ENCODE measurements at places on chromosomes 5 and 9.
A peak's percentile ranks its signal among the peaks of the same experiment; 100 is the strongest.

DNA sequence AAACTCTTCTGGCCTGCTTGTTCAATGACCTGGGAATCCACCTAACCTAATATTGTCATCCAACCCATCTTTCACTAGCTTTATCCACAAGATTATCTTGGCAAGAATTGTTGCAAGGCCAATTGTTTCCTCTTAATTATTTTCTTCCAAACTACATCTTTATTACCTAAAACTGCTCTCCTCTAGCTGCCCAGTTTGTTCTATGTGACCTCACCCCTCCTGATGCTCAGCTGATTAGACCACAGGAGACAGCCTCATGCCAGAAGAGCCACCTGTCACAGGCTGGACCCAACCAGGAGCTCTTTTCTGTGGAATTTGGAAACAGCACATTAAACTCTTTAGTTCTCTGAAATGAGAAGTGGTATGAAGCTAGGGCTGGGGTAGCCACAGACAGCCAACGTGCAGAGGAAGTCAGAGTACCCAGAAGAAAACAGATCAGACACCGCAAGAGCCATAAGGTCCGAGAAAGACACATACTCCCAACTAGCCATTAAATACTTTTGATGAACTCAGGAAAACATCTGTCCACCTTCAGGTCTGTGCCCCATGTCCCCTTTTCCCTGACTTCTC is 12.0 kb downstream of the SAXO1 start:
- no peak for DNase-seq

GRCh38 chr9:19184144-19184917 is 46.2 kb upstream of the DENND4C start:
- DNase-seq, result peak; percentile 78

GRCh38 chr5:127856292-127856691 is 153.1 kb downstream of the CCDC192 start:
- no peak for DNase-seq

DNA sequence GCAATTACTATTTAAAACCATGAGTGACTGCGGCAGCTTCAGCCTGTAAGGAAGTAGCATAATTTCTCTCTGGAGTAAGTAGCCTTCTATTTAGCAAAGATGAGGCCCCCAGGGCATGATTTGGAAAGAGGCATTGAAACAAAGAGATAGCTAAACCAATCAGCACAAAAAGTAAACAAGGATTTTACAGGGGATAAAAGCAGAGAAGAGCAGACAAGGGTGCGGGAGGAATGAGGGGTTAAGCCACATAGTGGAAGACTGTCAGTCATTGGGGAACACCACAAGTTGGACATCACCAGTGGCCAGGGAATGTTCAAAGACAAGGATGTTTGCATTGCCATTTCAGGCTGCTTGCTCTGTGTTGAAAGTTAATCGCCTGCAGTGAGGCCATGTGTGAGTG is 24.0 kb upstream of the C5orf63 start:
- DNase-seq, result peak; percentile 24

- no peak for DNase-seq
Measured at GRCh38 chr5:9058161-9058560, 487.7 kb downstream of the SEMA5A start.

- DNase-seq, result peak; percentile 83
Measured at GRCh38 chr9:133144142-133144903, 19.4 kb downstream of the GBGT1 start.

DNA sequence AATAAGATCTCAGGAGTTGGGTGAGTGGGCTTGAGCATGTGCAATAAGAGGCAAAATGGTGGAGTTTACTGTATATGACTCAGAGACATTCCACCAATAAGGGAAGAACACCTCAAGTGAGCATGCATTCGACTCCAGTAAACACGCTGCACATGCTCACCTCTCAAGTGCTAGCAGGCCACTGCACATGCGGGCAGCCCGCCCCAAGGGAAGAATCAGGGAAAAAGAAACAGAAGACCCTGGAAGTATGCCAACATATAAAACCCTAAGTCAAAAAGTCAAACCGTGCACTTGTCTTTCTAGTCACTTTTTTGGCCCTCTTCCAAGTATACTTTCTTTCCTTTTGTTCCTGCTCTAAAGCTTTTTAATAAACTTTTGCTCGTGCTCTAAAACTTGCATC is 245.3 kb upstream of the RASA1 start:
- no peak for DNase-seq

- DNase-seq, result no peak
Measured at GRCh38 chr9:125949703-125950460, 202.7 kb downstream of the PBX3 start.

GRCh38 chr9:79200336-79200735 is 371.4 kb upstream of the TLE4 start:
- DNase-seq, result no peak

GRCh38 chr9:77922591-77922990 is 109.0 kb downstream of the GNAQ start:
- no peak for DNase-seq

DNA sequence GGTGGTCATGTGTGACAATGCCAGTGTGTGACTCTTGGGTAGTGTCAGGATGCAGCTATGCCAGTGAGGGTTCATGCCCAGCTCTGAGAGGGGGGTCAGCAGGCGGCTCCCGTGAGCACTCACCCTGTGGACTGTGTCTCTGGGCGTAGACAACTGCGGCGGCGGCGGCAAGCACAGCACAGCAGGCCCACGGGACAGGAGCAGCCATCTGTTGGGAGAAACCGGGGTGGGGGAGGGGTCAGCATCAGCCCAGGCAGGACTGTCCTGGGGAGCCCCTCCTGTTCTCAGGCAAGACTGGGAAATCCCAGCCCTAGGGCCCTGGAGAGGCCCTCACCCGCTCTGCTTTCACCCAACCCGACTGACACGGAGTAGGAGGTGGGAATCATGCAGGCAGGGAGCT is 20.8 kb downstream of the CNTFR start:
- no peak for DNase-seq

DNA sequence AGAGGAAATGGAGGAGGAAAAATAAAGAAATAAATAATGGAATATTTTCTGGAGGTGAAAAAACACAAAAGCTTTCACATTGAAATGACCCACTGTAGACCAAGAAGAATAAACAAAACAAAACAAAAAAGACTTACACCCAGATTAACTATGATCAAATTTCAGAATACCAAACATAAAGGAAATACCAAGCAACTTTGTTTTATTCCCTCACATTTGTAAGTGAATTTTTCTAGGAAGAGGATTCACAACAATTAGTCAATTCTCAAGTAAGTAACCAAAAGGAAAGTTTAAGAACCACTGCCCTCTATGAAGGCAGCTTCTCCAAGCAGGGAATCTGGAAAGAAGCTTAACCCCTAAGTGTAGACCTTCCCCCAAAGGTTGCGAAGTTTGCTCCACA is 29.6 kb upstream of the B4GALT1 start:
- DNase-seq, result no peak

GRCh38 chr5:96094904-96095303 is 133.3 kb upstream of the ELL2 start:
- DNase-seq, result no peak

- DNase-seq, result peak; percentile 72
Measured at GRCh38 chr5:95822043-95822541, 434 bp downstream of the GLRX start.

DNA sequence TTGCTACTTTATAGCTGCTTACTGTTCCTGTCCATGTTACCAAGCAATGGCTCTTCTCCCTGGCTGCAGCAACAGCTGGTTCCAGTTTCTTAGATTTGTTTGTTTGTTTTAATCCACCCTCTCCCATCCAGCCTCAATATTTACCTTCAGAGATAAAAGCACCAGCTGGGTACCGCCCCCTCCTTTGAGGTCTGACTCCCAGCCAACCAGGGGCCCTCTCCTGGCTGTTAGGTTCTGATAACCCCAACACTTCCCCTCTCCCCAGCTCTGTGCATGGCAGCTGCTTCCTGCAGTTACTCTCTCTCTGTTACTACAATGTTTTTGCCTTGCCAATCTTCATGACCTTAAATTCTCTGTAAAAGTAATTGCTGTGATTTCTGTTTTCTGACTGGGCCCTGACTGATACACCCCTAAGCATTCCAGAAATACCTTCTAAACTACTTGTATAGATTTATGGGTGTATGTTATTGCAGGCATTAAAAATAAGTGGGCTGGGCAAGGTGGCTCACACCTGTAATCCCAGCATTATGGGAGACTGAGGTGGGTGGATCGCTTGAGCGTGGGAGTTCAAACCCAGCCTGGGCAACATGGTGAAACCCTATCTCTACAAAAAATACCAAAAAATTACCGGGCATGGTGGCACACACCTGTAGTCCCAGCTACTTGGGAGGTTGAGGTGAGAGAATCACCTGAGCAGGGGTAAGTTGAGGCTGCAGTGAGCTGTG is 2.6 kb upstream of the GCNT1 start:
- DNase-seq, result peak; percentile 44

- DNase-seq, result no peak
Measured at GRCh38 chr5:79954620-79955019, 36.4 kb downstream of the MTX3 start.

- no peak for DNase-seq
Measured at GRCh38 chr5:172919525-172920446, 39.4 kb upstream of the RPL26L1 start.

- DNase-seq, result no peak
Measured at GRCh38 chr5:56829137-56829908, 14.0 kb downstream of the MAP3K1 start.

- DNase-seq, result no peak
Measured at GRCh38 chr9:135648494-135649410, 9.4 kb upstream of the GLT6D1 start.

DNA sequence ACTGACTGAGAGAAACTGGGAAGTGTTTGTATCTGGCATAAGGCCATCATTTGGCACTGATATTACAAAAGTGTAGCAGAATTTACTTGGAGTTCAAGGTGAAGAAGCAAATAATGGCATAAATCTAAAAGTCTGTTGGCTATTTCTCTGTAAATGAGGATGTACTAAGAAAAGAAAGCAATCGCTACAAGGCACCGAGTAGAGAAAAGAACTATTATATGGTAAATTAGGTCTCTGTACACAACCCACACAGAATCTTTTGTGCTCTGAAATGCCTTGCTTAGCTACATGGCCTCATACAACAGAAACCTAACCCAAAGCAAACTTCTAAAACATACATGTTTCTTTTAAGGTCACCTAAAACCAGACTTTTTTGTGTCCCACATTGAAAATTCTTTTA is 290.1 kb upstream of the WWC1 start:
- no peak for DNase-seq

DNA sequence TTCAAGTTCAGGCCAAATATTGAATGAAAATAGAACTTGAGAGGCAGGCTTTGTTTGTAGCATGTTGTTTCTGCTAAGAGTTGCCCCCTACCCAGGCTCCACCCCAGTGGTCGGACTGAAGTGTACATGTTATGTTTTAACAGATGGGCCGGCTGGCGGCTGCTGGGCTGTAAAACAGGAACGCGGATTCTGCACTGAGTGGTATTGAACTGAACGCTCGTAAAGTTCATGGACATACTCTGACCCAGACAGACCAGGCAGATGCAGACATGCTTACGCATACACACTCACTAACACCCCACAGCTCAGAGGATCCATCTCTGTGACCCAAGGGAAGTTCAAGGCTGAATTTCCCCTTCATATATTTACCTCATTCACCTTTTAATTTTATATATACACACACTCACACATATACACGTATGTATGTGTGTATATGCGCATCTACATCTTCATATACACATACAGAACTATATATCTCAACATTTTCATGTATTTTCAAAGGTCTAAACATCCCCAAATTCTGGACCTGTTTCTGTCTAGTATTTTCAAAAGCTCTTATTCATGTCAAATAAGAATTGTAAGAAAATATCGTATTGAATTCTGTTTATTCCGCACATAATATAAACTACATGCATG is 1.4 kb downstream of the MARCHF3 start:
- DNase-seq, result peak; percentile 71

GRCh38 chr5:108726446-108727235 is 21.1 kb upstream of the FER start:
- DNase-seq, result no peak

DNA sequence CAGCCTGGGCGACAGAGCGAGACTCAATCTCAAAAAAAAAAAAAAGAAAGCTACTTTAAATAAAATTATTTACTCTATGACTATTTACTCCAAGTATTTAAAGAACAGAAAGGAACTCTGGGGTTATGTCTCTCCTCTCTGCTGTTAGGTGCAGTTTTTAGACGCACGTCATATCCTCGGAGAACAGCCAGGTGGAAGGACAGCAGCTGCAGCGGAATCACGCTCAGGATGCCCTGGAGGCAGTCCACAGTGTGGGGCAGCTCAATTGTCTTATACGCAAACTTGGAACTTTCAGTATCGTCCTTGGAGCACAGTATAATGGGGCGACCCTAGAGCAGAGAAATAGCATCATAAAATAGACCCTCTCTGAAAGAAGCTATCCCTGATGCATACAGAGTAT is 10.4 kb upstream of the MAPK9 start:
- no peak for DNase-seq

DNA sequence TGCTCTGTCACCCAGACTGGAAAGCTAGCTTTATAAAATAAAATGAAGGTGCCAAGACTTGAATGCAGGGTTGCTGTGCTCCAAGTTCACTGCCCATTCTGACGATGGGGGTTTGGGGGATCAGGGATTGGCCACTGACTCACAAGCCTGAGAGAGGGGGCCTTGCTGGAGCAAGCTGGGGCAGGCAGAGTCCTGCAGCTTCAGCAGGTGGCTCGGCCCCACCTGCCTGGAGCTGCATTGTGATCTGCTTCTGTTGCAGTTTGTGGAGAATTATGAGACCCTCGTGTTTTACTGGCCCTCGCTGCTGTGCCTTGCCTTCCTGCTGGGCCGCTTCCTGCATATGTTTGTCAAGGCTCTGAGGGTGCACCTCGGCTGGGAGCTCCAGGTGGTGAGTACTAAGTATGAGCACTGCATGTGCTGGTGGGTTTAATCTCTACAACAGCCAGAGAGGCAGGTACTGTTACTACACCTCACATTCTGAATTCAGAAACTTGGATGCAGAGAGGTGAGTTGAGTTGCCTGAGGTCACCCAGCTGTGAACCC is 31.1 kb upstream of the CCDC180 start:
- no peak for DNase-seq

DNA sequence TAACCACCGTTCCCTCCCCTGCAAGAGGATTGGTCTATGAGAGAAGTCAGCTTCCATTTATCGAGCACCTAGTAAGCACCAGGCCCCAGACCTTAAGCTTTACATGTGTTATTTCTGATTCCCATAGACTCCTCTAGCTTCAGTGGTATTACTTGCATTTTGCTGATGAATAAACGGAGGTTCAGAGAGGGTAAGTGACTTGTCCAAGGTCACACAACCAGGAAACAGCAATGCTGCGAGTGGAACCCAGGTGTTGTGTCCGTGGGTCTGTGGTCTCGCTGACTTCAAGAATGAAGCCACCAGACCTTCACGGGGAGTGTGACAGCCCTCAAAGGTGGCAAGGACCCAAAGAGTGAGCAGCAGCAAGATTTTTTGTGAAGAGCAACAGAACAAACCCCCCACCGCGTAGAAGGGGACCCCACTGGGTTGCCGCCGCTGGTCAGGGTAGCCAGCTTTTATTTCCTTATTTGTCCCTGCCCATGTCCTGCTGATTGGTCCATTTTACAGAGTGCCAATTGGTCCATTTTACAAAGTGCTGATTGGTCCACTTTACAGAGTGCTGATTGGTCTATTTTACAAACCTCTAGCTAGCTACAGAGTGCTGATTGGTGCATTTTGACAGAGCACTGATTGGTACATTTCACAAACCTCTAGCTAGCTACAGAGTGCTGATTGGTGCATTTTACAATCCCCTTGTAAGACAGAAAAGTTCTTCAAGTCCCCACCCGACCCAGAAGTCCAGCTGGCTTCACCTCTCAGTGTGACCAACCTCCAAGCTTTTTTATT is 29.1 kb upstream of the KCNIP1 start:
- no peak for DNase-seq
